ENCODE measurements at places on chromosomes 16 and 17.

- DNase-seq = peak; percentile 40
Measured at GRCh38 chr16:49491771-49492761, 118.5 kb downstream of the C16orf78 start.

- no peak for DNase-seq
Measured at GRCh38 chr17:3400055-3400454, 1.8 kb upstream of the OR1E1 start.

DNA sequence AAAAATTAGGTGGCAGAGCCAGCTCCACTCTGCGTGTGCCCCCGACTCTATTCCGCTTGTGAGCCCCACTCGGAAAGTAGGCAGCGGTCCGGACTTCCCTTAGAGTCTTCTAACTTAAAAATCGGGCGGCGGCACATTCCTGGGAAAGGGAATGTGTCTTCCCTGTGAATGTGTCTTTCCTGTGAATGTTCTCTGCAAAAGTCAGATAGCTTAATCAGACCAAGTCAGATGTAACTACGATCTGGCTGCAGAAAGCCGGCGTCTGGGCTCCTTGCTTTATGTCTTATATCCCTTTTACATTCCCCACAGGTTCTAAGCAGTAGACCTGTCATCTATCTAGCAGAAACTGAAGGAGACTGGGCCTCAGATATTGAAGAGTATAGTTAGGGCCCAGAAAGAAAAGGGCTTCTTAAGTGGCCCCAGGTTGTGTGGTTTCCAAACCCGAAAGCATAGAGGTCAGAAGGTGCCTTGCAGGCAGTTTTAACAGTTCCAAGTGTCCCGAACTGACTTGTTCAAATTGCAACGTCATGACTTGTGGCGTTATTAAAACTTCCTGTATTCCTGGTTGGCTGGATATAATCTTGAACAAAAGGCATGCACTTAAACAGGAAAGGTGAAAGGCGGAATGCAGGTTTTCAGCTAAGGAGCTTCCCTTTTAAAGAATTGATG is 601 bp downstream of the PHKB start:
- peak; percentile 86 for DNase-seq

- DNase-seq = peak; percentile 73
Measured at GRCh38 chr17:79800325-79801155, 3.7 kb upstream of the CBX8 start.

All from GM12865 (cell line).